Hindlimb muscle (tissue), 1 donor: ENCODE measurements at places on chromosomes 1 and 21.

DNA sequence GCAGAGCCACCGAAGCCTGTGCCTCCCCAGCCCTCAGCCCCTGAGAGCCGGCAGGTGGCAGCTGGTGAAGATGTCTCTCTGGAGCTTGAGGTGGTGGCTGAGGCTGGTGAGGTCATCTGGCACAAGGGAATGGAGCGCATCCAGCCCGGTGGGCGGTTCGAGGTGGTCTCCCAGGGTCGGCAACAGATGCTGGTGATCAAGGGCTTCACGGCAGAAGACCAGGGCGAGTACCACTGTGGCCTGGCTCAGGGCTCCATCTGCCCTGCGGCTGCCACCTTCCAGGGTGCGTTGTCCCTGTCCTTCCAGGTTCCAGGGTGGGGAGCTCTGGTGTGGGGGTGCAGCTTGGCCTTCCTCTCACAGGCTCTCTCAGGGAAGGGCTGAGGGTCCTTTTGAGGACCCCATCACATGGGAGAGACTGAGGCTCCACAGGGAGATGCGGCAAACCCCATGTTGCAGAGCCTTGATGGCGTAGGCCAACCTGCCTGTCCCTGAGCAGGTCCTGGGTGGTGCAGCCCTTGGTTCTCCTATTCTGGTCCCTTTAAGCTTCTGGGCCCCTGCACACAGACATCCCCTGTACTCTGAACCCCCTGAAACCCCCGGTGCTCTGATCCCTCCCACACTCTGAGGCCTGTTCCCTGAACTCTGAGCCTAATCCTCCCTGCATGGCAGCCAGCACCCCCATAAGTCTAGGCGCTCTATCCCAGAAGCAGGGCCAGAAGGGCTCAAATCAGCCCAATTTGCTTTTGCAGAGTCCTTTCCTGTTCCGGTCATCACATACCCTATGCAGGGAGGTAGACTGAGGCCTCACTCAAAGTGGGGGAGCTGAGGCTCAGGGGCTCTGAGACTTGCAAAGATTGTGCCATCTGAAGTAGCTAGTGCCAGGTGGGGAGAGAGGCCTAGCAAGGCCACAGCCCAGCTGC, 88.5 kb downstream of the TRIM11 start:
- no peak for DNase-seq

- DNase-seq, result no peak
Measured at GRCh38 chr21:42545317-42545716, 31.7 kb downstream of the SLC37A1 start.

- no peak for DNase-seq
Measured at GRCh38 chr21:40333731-40334130, 466.5 kb downstream of the PCP4 start.

DNA sequence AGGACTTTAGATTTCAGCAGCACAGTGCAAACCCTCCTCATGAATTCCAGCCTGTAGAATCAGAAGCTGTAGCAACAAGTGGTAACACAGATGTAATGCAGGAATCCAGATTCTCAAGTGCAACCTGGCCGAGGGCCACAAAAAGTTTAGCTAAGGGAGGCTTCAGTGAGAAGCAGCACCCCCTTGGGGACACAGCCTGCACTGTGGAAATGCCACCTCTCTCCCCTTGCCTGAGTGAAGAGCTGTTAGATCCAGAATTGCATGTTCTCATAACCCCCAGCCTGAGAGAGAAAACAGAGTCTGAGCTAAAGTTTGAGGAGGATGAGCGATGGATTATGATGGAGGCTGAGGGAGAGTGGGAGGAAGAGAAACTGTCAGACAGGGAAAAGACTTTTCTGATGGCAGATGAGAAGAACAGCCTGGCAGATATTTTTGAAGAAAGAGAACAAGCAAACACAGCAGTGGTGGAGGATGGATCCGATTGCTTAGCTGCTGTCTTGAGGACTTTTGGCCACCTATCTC, 80.5 kb upstream of the BMP8A start:
- DNase-seq, result peak; percentile 75

- no peak for DNase-seq
Measured at GRCh38 chr1:31514117-31514516, 62.2 kb upstream of the TINAGL1 start.

DNA sequence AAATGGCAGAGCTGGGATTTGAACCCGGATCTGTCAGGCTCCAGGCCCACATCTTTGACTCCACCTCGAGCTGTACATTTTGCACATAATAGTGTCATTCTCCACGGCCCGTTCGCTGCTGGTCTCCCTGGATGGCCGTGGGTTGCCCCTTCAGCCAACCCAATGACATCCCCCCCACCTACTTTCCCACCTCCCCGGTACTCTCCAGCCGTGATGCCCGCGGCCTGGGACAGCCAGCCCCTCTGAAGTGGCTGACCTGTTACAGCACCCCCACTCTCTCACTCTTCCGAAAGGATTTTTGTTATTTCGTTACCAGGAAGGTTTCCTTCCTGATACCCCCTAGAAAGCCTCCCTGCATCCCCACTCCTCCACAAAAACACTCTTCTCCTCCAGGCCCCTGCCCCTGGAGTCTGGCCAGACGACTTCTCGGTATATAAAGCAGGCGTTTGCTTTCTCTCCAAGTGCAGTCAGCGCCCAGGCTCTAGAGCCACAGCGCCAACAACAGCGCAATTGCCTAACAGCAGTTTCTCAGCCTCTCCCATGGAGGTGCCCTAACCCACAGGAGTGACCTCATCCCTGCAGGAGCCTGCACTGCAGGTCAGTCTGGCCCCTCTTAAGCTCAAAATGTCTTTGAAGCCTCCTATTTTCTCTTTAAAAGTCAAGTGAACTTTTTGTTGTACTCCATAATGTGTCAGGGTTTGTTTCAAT, 14.5 kb upstream of the GJB5 start:
- DNase-seq, result no peak

GRCh38 chr1:217534566-217534965, 96.3 kb downstream of the GPATCH2 start:
- no peak for DNase-seq

GRCh38 chr1:6083801-6084446, 38.2 kb downstream of the KCNAB2 start:
- DNase-seq, result no peak

DNA sequence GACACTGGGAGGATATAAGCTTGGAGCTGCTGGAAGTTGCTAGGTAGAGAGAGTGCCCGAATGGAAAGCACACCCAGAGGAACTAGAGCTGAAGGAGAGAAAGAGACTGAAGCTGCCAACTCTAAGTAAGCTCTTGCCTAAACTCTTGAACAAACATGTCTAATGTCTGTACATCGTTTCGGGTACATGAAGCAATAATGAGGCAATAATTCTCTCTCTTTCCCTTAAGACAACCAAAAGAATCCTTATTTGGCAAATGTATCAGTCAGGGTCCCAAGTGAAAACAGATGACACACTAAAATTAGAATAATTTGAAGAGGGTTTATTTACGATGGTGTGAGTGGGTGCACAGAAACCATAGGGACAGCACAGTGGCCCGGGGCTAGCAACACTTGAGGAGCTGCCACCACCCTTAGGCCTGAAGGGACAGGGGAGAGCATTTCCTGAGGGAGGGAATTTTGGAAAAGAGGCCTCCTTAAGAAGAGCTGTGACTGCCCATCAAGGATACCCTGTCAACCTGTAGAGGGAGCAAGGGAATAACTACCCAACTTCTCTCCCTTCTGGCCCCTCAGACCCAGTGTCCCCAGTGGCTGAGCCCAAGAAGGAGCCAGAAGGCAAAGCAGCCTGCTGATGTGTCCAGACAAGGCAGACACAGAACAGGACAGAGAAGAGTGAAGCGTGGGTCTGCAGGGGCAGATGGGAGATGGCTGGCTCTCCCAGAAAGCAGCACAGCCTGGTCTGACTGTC, 36.1 kb upstream of the KHDRBS1 start:
- DNase-seq, result no peak

GRCh38 chr1:150973836-150974579, 627 bp downstream of the CERS2 start:
- peak; percentile 40 for DNase-seq

- peak; percentile 52 for DNase-seq
Measured at GRCh38 chr1:67429528-67430357, 459 bp downstream of the SERBP1 start.

GRCh38 chr1:59560807-59561450, 253.8 kb upstream of the HOOK1 start:
- DNase-seq, result no peak

DNA sequence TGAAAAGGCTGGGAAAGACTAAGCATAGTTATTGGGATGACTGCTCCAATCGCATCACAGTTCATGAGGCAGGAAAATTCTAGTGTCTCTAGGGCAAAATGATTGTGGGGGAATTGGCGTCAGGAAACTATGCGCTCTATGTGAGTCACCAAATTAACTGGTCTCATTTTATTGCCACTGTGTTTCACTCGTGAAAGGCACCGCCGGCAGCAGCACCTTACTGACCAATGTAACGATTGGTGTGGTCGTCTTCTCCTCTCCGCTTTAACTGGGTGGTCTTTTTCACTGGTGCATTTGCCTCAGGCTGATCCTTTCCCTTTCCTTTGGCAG, 83.5 kb downstream of the SPAG17 start:
- no peak for DNase-seq

GRCh38 chr1:214792527-214793186, 189.7 kb downstream of the CENPF start:
- no peak for DNase-seq

- DNase-seq, result no peak
Measured at GRCh38 chr1:43901196-43901961, 32.2 kb upstream of the ARTN start.

GRCh38 chr1:89821322-89822108, 683 bp downstream of the LRRC8D start:
- peak; percentile 43 for DNase-seq

DNA sequence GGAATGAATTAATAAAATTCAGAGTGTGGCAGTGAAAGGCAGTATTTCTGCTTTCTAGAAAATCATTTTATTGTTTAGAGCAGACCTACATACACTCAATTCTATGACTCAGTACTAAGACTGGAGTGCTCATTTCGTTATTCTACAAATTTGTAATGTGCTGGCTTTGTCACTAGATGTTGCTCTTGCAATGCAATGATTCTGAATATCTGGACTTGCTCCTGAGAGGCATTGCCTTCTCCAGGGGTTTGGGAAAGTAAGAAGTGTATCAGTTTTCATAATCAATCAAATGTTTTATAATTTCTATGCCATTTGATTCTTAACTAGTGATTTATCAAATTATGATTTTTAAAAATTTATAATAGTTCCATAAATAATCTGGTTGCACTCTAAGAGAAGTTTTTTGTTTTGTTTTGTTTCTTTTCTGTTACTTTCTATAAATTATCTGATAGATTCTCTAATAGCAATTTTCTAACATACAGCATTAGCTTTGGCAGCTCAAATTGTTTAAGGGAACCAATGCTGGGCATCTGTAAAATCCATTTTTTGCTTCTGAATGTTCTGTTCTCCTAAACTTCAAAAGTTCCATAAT, 280.5 kb upstream of the SGIP1 start:
- peak; percentile 56 for DNase-seq

GRCh38 chr1:66978201-66978600, 53.4 kb downstream of the MIER1 start:
- no peak for DNase-seq

DNA sequence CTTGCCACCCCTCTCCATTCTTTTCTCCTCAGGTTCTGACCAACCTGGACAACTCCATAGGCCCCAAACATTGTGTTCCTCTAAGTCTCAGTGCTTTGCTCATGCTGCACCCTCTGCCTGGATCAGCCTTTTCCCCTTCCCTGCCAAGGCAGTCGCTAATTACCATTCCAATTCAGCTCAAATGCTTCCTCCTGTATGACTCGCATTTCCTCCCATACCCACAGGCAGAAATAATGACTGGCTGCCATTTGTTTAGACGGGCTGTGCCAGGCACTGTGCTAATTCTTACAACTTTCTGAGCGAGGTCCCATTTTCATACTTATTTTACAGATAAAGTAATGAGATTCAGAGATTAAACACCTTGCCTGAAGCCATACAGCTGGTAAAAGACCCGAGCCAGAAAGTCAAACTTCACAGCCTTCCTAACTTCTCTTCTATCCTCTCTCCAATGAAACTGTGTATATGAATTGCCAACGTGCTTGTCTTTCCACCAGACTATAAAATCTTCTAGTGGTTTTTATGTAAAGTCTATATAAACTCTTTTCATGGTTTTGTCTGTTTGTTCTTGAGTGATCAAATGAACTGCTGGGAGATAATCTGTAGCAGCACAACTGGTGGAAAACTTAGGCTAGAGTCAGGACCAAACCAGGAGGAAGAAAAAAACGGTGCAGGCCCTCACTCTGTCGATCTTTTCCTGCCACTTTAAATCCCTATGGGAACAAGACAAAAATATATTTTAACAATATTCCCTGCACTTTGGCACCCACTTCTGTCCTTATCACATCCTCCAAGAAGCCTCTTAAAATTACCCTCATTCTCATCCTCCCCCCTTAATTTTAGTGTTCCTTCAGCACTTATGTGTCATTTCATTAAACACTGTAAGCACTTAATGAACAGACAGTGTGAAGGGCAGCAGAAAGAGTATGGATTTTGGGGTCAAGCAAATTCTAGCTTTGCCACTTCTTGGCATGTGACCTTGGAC, 33.7 kb downstream of the RAB3B start:
- no peak for DNase-seq

- DNase-seq, result no peak
Measured at GRCh38 chr1:13651279-13651678, 48.7 kb upstream of the PRDM2 start.

- no peak for DNase-seq
Measured at GRCh38 chr1:19804831-19805251, 5.1 kb upstream of the TMCO4 start.

DNA sequence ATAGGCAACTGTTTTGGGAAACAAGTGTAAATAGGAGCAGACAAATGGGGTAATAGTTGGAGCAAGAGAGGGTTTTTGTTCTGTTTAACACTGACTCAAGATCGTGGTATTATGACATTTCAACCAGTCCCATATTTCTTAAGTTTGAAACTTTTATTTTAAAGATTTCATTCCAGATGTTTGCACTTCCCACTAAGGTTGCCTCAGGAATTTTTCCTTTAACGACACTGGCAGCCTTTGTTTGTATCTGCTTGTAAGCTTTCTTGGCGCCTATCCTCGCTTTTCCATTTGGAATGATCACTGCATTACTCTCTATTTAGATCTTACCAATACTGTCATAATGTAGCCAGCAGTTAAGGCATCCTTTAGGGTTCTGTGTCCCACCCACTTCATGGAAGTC, 67.7 kb downstream of the ALG6 start:
- peak; percentile 29 for DNase-seq
